ENCODE measurements at places on chromosomes 3 and 15.

- no peaks in the 10 kb centered on the region for H3K36me3 ChIP-seq
- no peaks in the 10 kb centered on the region for H3K27me3 ChIP-seq
- no peak overlapping the region for H3K4me3 ChIP-seq
- DNase-seq: no peak
- H3K4me1 ChIP-seq: no peaks in the 10 kb centered on the region
These were observed 79.2 kb downstream of the SAMMSON start for GRCh38 chr3:70078778-70079177.

DNA sequence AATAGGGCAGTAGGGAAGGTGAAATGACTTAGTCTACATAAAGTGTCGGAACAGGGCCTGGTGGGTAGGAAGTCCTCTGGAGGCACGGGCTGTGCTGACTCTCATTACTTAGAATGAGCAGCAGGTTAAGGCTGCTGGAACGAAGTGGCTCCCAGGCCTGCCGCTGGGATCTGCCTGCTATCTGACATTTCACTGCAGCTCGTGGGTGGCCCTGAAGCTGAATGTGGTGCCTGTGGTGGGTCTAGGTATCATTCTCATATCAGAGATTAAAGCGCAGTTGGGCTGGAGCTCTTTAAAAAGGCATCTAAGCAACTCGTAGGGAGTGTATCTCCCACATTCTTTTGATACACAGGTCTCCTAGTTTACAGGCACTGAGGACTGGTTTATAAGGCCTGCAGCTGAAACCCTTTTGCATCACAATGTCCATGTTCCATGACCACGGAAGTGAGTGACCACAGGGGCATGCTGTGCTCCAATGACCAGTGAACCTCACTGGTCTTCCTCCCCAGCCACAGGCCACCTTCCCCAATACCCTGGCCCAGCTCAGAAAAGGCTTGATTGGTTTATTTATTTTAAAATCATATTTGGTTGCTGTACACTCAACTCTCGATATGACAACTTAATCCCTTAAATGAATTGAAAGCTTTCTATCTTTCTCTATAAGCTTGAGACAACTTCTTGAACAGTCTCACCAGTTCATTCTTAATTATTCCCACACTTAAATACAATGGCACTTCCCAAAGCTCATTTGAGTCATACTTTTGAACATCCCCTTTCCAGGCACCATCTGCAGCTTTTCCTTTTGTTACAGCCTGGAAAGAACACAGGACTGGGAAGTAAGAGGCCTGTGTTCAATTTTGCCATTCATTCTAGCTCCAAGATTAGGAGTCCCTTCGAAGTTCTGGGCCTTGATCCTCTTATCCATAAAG lies 19.0 kb downstream of the ADAMTS9 start:
- no peak overlapping the region for H3K4me3 ChIP-seq
- no peaks in the 10 kb centered on the region for H3K4me1 ChIP-seq
- H3K36me3 ChIP-seq: no peaks in the 10 kb centered on the region
- H3K27me3 ChIP-seq: 0 out of 2 replicates have a peak, but pooled peaks cover 3% of the 10 kb centered on the region

DNA sequence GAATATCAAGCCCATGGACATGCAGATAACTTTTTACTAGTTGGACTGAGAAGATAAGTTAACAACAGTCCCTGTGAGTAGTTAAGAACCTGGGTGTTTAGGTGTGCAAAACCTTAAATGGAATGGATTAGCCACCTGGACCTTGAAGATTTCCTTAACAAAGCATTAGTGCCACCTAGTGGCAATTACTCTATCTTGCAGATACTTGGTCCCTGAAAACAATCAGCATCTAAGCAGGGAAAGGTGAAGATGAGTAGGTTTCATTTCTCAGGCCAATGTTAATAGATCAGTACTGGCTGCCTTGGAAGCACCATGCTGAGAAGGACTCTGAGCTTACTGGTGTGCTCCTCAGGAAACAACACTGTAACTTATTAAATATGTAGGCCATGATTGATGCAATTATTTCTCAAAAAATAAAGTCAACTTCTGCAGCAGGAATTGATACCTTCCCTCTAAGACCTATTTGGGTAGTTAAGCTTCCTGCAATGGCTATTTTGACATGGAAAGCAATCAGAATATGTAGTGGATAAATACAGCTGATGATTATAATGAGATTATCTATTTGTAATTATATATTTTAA lies 329.4 kb downstream of the TBC1D5 start:
- no peaks in the 10 kb centered on the region for H3K27me3 ChIP-seq
- H3K36me3 ChIP-seq: no peaks in the 10 kb centered on the region

DNA sequence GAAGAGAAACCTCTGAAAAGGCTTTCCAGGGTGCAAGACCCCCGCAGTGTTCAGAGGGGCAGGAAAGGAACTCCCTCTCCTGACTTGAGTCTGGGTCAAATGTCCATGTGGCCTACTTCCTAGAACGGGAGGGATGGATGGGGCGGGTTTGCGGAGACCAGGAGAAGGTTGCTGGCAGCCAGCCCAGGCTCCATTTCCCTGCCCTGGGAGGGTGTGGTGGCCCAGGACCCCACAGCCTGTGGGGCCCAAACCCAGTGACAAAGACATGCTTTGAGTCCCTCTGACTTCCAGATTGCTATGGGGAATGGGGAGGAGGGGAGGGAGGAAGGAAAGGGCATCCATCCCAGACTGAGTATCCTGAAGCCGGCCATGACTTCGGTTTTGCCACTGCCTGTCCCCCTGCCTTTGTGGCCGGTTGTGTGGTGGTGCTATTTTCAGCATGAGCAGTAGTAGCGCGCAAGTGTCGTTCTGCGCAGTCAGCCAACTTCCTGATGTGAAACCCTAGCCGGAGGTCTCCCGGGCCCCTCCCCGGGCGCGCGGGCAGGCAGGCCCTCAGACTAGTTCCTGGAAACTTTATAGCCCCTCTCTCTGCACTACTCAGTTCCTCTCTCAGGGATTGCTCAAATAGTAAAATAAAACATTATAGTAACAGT lies 24.4 kb downstream of the MAGEF1 start:
- H3K4me1 ChIP-seq: peaks cover 6% of the 10 kb centered on the region
- H3K27ac ChIP-seq: no peak overlapping the region
- no peak overlapping the region for H3K4me3 ChIP-seq
- H3K36me3 ChIP-seq: no peaks in the 10 kb centered on the region
- DNase-seq: no peak
- no peaks in the 10 kb centered on the region for H3K27me3 ChIP-seq

DNA sequence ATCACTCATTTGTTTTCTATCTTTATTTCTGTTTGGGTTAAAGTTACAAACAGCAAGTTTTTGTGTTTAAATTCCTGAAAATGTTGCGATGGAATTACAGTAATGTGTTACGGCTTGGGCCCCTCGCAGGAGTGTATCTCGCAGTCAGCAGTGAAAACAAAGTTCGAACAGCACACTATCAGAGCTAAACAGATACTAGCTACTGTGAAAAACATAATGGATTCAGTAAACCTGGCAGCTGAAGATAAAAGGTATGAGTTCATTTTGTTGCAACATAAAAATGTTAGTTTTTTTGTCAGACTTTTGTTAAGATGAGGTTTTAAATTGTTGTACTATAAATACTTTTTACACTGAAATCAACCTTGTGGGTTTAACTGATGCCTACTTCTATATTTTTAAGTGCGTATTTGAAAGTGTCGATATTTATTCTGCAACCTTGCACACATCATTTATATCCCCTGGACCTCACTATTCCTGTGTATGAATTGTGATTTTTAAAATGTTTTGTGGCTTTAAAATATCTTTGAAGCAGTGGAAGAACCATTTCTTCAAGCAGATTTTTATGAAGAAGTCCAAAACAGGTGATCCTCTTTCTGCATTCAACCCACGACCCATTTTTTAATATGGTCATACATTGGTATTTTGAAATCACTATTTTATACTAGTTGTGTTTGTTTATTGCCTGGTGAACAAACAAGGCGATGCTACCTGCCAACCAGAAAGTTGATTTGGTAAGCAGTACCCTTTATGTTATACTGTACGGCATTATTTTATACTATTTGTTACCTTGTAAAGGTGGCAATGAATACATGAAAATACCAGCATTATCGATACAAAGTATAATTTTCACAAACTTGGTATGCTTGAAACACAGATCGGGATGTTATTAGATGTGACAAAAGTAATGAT lies 27.8 kb downstream of the MFN1 start:
- H3K27ac ChIP-seq: no peak overlapping the region
- no peaks in the 10 kb centered on the region for H3K4me1 ChIP-seq

DNA sequence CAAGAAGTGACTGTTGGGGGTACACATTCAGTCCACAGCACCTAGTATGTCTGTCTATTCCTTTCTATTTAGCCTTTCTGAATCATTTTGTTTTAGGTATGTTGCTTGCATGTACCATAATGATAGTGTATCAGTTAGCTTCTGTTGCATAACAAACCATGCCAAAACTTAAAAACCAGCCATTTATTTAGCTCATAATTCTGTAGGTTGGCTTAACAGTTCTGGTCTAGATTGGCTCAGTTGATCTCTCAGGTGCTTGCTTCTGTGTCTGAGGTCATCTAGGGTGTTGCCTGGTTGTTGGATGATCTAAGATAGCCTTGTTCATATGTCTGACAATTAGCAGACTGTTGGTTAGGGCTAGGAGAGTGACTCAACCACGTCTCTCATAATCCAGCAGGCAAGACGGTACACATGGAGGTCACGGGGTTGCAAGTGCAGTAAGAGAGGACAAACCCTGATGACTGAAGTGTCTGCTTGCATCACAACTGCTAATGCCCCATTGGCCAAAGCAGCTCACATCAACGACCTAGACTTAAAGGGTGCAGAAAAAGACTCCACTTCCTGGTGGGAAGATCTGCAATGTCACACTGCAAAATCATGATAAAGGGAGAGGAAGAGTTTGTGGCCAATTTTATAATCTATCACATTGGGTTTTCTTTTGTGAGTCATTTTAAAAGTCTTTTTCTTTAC lies 6.8 kb upstream of the PDCD6IP start:
- H3K27me3 ChIP-seq: no peaks in the 10 kb centered on the region
- no peaks in the 10 kb centered on the region for H3K36me3 ChIP-seq
- peaks cover 16% of the 10 kb centered on the region for H3K4me1 ChIP-seq

- no peaks in the 10 kb centered on the region for H3K36me3 ChIP-seq
- no peak for DNase-seq
- peaks cover 11% of the 10 kb centered on the region for H3K4me1 ChIP-seq
- no peaks in the 10 kb centered on the region for H3K27me3 ChIP-seq
- no peak overlapping the region for H3K27ac ChIP-seq
- no peak overlapping the region for H3K4me3 ChIP-seq
These were observed 220.6 kb downstream of the SLCO3A1 start for GRCh38 chr15:92074101-92074500.

DNA sequence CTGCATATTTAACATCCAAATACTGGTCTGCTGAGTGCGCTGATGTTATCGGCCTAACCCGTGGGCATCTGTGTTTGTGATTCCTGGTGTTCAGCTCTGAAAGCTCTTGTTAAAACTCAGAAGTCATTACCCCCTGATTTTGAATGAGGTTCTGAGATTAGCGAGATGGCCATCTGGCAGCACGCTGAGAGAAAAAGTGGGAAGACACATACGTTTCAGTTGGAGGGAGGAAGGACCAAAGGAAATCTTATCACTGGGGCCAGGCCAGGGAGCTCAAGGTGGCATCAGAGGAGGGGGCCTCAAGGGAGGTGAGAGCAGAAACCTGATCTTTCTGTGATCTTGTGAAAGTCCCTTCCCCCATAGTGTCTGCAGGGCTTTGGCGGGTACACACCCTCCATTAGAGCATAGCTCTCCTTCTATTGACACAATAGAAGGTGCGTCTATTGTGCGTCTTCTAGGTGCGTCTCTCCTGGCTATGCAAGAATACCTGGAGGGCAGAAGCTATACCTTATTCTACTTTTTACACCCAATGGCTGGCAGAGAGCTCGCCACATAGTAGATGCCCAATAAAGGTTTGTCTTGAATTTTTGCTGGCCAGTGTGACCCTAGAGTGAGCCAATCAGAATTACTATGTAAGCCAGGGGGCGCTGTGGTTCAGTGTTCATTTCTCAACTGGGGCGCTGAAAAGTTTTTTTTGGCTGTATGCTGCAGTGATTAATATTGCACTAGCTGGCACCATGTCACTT lies 182.4 kb downstream of the SHQ1 start:
- no peaks in the 10 kb centered on the region for H3K36me3 ChIP-seq
- no peak overlapping the region for H3K27ac ChIP-seq
- no peak for DNase-seq
- no peak overlapping the region for H3K4me3 ChIP-seq
- H3K27me3 ChIP-seq: no peaks in the 10 kb centered on the region

- no peak overlapping the region for H3K4me3 ChIP-seq
- H3K4me1 ChIP-seq: no peaks in the 10 kb centered on the region
- no peaks in the 10 kb centered on the region for H3K27me3 ChIP-seq
- peak; percentile 56 for DNase-seq
- H3K27ac ChIP-seq: no peak overlapping the region
These were observed 35.5 kb upstream of the CGNL1 start for GRCh38 chr15:57340682-57341259.
